B cell (primary cell): ENCODE measurements at places on chromosomes 2 and 18. TPM values are rescaled to one million over a fixed set of nuclear protein-coding genes. Genes with fewer than 3 reads are reported as not detected.

TBR1 gene
- total RNA-seq, result not detected in 2 replicates

IL1R2 gene
- not detected in 2 replicates for total RNA-seq

GRCh38 chr18:23943903-23944624 is 70.5 kb upstream of the TTC39C start:
- no peaks in the 10 kb centered on the region for H3K27me3 ChIP-seq
- peaks cover 14% of the 10 kb centered on the region for H3K4me1 ChIP-seq
- no peak overlapping the region for H3K27ac ChIP-seq
- H3K4me3 ChIP-seq, result no peak overlapping the region

CCDC141 gene
- total RNA-seq, result 42.1 and 47.5 TPM in 2 replicates

SLC9A2 gene
- not detected in 2 replicates for total RNA-seq

DNA sequence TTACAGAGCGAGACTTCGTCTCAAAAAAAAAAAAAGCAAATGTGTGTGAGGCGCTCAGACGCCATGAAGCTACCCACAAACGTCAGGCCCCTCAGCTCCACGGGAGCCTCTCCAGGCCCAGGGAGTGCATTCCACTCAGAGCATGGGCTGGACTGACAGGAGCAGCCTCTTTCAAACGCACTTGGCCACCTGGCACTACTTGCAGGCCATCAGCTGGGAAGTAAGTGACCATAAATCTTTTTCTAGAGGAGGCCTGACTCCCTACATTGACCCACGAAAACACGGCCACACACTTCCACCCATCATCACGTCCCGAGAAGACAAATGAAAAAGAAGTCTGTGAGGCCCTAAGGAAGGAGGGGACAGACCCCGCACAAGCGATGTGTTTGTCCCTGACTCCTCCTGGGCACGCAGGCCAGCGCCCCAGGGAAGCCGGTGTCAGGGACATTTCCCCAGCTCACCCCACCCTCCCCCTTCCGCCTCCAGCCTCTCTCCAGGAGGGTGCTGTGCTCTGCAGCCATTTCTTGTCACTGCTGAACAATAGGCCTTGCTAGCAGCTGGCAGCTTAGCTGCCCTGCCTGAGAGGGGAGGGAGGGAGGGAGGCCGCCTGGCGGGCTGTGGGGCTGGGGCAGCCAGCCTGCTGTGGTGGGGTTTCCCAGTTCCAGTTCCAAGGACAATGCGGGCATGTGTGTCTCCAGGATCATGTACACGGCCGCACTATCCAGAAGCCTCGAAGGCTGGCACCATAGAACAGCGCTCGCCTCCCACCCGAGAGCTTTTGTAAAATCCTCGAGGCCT is 26.6 kb downstream of the SERTAD2 start:
- no peaks in the 10 kb centered on the region for H3K27me3 ChIP-seq
- H3K27ac ChIP-seq, result no peak overlapping the region
- no peaks in the 10 kb centered on the region for H3K36me3 ChIP-seq
- H3K4me3 ChIP-seq, result no peak overlapping the region
- H3K4me1 ChIP-seq, result peaks cover 13% of the 10 kb centered on the region
